ENCODE measurements at places on chromosomes 3 and 15.

DNA sequence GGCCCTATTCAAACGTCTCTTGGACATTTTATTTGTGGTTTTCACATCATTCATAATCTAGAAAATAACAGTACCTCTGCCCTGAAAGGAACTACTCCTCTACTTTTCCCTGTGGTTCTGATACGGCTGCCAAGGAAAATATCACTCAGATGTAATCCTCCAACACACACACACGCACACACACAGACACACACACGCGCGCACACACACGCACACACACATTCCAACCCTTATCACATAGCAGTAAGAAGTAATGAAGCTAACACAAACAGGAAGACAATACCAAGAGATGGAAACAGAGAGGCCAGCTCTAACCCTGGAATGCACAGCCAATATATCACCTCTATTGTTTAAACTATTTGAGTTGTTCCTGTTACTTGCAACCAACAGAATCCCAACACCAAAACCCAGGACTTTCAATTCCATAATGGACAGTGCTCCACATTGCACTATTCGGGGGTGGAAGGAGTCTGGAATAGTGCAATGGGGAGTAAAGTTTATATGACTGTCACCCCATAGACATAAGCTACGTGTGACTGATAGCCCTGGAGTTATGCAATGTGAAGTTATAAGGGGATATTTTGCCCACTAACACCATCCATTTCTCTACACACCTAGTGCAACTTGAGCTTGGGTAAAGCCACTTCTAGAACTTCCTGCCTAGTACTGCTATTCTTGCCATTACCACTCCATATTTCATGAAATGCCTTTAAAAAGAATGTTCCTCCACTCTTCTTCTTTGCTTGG lies 71.3 kb upstream of the FNDC3B start:
- DNase-seq, result no peak

DNA sequence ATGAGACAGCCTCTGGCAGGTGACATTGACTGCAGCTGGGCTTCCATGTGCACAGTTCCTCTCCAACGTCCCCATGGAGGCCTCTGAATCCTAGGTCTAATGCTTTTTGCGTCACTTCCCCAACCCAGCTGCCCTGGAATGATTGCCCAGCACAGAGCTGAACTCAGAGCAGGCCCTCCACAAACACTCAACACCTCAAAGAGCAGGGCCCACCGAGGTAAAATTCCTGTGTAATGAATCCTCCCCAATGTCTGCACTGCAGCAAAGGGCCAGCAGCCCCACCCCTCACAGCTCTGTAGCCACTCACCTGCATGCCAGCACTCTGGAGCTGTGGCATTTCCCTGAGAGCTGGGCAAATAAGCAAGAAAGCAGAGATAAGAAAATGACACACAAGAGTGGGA lies 42.6 kb upstream of the DUSP7 start:
- DNase-seq, result no peak

DNA sequence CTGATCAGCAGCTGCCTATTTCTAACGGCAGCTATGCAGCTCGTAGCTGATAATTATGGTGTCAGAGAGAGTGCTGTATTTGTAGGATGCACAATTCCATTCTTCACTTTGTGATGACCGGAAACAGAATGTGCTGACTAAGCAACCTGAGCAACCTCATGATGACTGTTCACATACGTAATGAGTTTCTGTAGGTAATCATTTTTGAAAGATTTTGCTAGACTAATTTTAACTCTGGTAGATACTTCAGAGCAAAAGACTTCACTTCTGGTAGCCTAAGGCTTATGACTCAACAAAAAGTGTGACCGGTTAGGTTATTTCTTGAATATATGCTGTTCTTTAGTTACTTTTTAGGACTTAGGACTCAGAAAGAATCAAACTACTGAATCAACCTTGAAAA lies 567.7 kb downstream of the NAALADL2 start:
- DNase-seq, result no peak

- DNase-seq, result no peak
These were observed 208.6 kb downstream of the GAP43 start for GRCh38 chr3:115831864-115832263.

DNA sequence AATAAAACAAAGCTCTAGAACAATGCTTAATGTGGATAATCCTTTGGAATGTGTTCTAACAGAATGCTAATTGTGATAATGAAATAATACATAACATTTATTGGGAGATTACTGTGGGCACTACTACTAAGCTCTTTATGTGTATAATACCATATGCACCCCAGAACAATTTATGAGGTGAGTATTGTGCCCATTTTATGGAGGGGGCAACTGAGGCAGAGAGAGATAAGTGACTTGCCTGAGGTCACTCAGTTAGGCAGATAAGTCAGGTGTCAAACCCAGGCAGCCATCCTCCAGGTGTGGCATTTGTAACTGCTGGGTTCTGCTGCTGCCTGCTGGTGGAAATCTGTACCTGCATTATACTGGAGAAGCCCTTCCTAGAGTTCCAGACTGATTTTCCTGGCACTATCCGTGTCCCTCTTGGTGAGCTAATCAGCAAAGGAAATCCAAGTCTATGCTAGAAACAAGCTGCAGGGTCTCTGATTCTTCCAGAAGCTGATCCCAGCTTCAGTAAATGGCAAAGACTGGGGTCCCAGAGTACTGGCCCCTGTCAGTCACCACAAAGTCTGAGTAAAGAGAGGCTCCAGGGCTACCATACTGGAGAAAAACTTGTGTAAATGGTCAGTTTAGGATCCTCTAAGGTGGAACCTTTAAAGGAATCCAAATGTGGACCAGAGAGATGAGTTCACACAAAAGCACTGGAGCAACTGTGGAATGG lies 22.6 kb upstream of the RBP1 start:
- peak; percentile 68 for DNase-seq

- no peak for DNase-seq
These were observed 42.9 kb downstream of the AKAP13 start for GRCh38 chr15:85423256-85423655.

- DNase-seq, result no peak
These were observed 383.9 kb upstream of the UBE2E2 start for GRCh38 chr3:22819209-22819608.

DNA sequence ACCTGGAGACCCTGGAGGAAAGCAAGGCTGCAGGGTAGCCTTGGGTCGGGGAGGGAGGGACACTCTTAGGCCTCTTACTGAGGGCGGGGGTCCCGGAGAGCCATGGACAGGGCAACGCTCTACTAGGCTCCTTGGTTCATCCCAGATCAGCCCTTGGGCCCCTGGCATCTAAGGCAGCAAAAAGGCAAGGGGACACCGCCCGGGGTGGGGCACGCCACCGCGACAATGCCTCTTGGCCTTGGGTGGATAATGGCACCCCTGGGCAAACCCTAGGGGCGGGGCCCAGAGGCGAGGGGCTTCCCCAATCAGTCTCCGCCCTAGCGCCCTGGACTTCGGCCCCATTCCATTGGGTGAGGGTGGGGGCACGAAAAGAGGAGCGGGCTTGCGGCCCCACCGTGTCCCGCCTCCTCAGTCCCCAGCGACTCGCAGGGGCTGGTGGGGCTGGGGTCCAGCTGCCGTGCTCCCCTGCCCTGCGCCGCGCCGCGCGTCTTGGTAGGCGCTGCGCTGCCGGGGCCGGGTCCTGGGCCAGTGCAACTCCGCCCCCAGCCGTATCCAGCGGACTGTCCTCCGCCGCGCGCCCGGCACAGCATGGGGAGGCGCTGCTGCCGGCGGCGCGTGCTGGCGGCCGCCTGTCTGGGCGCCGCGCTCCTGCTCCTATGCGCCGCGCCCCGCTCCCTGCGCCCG lies at the start of gene CHST13:
TSS of gene CHST13 (plus strand) at position 411 of the 684 bp plus-strand sequence. CDS start at position 589, 178 bp downstream.
- peak; percentile 76 for DNase-seq

DNA sequence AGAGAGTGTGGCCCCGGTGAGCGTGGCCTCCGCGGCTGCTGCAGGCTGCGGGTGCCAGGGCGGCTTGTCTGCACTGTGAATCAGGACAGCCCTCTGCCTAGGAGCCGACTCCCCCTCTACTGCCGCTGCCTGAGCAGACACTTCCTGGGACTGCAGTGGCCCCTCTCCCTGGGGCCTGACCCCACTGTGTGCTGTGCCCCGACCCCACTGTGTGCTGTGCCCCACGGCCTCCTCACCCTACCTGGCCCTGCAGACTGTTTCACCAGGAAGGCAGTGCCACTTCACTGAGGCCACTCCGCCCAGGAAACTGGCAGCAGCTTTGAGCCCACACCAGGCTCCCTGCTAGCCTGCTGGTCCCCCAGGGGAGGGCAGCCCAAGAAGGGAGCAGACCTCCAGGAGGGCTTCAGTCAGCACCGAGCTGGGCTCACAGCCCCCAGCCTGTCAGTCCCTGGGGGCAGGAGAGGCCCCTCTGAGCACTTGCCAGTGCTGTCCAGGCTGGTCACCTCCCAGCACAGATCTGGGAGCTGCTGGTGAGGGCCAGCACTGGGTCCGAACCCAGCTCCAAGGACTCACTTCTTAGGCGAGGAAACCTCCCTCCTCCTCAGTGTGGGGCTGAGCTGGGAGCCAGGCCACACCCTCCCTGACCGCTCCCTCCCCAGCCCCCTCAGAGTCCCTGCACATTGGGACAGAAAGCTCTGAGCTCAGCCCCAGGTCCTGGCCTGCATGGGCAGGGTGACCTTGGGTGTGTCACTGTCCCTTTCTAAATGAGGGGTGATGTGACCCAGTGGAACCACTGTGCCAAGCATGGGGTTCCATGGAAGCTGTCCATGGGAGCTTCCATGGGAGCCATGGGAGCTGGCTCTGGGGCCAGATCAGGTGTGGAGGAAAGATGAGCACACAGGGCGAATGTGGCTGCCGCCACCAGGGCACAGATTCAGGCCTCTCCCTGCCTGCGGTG lies 56.8 kb downstream of the DNAJB8 start:
- DNase-seq, result no peak

DNA sequence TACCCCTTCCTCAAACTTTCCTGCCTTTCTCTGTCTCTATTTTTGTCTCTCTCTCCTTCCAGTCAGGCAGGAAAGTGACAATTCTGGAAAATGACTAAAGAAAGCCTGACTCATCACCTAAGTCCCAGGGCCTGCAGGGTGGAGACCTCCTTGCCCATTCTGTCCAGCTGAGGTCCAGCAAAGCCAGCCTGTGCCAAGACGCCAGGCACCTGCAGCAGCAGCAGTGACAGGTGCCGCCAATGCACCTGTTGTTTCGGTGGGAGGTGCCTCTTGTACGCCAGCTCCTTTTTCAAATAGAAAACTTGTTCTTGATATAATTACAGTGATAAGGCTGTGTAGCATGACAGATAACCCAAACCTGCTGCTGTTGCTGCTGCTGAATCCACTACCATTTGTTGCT lies 501.3 kb downstream of the NTRK3 start:
- DNase-seq, result no peak

DNA sequence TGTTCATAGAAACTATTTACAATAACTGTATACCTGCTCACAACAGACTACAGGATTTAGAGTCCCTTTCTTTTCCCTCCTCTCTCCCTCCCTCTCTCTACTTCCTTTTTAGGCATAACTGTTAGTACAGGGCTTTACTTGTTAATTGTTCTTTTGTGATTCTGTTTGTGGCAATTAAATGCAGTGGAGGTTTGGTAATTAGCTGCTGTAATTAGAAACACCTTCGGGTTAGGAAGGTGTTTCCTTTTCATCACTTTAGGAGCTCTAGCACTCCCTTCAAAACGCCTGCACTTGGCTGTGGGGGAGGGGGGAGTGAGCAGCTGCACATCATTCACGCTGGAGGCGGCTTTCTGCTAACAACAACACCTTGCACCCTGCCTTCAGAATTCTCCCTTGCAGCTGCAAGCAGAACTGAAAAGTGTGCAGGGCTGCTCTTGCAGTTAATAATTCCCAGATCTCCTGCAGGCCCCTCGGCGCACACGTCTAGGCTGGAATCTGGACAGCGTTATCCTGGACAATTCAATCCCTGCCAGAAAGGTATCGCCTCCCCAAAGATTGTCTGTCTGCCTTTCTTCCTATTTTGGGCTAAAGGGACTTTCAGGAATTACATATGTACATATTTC lies 242.6 kb upstream of the RGMA start:
- DNase-seq, result no peak

DNA sequence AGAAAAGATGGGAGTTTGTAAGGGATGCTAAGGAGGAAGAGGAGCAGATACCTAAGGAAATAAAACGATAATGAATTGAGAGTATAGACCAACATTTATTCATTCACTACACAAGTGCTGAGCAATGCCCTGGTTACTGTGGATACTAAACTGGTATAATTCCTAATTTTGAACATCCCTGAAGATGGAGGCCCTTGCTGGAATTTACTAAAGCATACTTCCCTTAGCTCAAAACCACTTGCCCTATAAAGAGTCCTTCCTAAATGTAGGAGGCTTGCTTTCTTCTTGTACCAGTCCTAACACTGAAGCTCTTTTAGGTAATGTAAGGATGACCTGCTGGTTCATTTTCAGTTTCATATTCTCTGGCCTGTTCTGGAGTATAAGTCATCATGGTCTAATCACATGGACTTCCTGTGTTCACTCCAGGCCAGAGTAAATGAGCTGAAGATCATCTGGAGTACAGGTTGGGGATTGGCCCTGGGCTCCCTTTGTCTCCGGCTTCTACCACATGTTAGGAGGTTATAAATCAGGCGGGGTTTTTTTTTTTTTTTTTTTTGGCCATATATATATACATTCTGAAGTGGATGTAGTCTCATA lies 40.1 kb upstream of the MTMR10 start:
- DNase-seq, result no peak

DNA sequence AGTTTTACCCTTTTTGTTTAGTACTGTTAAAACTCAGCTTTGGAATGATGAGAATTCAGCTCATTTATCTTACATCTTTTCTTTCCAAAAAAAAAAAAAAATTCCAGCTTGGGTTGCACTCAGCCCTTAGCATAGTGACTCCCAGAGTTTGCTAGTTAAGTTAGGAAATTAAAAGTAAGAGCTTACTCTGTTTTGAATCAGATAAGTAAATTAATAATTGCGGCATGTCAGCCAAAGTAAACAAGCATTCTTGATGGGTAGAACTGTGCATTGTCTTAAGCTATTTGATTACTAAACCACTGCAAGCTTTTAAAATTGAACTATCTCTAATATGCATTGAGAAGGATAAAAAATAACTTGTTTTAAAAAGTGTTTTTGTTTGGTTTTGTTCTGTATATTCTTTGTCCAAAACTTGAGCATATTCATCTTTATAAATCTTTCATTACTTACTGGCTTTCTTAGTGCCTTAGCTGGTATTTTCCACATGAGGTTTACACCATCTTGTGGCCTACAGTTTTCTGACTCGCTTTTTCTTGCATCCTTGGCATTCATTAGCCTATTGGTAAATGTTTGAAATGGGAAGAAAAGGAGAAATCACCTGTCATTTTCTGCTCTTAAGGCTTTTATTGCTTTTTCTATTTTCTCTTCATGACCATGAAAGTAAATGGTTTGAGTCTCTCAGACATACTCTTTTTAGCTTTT lies 107.6 kb downstream of the FILIP1L start:
- DNase-seq, result no peak

Measured in HAP-1 (cell line).